ENCODE measurements at places on chromosomes 6 and 20.

GRCh38 chr6:26394289-26394688, 7.8 kb upstream of the BTN3A1 start:
- no peak for DNase-seq

GRCh38 chr20:47198254-47198671, 158.2 kb downstream of the ZMYND8 start:
- no peak for DNase-seq

DNA sequence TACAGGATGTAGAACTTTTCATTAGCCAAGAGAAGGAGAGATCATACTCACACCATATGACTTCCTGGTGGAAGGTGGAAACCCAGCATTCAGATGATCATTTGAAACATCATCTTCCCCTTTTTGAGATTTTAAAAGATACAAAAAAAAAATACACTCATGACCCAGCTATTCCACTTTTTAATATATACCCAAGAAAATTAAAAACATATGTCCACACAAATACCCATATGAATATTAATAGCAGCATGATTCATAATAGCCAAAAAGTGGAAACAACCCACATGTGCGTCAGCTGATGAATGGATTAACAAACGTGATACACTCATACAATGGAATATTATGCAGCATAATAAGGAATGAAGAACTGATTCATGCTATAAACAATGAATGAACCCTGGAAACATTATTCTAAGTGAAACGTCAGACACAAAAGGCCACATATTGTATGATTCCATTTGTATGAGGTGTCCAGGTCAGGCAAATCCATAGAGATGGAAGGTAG, 130.0 kb upstream of the SGK1 start:
- no peak for DNase-seq

- DNase-seq, result no peak
Measured at GRCh38 chr6:146587459-146587858, 11.3 kb upstream of the ADGB start.

DNA sequence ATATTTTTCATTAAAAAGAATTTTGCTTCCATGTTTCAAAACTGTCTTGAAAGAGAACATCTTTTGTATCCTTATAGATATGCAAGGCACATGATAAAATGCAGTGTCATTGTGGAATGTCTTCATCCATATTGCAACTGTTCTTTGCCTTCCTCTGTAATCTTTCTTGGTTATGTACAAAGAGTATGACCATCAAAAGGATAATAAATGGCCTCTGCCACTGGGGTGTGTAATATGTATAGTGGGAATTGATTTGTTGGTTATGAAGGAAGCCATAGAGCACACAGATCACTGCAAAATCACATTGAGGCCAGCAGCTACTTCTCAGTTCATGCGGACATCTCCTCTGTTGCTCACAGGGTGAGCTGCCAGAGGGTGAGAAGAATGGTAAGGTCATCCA, 703.5 kb downstream of the TFAP2A start:
- DNase-seq, result no peak

DNA sequence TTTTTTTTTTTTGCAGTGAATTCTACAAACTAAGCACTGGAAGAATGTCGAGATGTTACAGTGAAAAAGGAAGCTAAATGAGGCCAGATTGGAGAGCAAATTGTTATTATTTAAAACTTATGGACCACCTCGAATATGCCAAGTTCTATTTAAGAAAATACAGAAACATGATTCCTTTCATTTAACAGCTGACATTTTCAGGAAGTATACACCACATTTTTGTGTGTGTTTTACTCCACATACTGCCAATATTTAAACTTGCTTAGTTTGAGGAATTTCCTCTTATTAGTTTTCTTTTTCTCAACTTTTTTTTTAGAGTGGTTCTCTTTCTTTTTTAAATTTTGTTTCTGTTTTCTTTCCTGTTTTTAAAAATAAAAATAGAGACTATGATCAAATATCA, 37.0 kb upstream of the GCLC start:
- DNase-seq, result no peak

DNA sequence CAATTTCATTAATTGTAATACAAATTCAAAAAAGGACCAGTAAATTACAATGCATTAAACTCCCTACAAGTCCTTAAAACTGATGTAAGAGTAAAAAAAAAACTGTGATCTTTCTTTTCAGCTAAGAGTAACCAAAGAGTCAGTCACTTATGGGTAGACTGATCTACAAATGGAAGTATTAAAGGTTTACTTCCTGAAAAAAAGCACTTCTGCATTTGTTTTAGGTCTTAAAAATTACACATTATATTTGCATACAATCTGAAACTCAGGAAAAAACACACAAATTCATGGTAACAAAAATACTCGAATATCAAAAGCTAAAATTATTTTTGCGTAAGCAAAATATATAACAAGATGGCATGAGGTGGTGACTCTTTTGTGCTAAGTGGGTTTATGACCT, 23.5 kb downstream of the USP49 start:
- DNase-seq, result no peak

DNA sequence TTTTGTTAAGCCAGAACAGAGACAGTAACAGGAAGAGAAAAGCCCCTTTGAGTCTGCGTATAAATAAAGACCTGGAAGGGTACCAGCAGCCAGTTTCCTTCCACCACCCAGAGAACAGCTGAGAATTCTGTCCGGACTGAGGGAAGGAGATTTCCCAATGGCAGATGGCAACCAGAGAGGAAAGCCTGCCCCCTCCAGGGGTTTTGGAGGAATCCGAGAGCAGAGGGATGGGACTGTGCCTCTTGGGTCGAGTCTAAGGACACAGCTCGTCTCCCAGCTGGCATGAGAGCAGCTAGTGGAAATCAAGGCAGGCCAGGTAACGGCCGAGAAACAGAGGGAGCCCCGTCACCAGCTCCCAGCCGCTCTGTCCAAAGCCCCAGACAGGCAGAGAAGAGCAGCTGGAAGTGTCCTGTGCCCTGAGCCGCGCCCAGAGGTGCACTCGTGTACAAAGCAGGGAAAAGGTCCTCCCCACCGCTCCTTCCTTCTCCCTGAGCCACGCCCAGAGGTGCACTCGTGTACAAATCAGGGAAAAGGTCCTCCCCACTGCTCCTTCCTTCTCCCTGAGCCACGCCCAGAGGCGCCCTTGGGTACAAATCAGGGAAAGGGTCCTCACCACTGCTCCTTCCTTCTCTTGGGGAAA, 134.0 kb upstream of the SNX9 start:
- DNase-seq, result no peak

DNA sequence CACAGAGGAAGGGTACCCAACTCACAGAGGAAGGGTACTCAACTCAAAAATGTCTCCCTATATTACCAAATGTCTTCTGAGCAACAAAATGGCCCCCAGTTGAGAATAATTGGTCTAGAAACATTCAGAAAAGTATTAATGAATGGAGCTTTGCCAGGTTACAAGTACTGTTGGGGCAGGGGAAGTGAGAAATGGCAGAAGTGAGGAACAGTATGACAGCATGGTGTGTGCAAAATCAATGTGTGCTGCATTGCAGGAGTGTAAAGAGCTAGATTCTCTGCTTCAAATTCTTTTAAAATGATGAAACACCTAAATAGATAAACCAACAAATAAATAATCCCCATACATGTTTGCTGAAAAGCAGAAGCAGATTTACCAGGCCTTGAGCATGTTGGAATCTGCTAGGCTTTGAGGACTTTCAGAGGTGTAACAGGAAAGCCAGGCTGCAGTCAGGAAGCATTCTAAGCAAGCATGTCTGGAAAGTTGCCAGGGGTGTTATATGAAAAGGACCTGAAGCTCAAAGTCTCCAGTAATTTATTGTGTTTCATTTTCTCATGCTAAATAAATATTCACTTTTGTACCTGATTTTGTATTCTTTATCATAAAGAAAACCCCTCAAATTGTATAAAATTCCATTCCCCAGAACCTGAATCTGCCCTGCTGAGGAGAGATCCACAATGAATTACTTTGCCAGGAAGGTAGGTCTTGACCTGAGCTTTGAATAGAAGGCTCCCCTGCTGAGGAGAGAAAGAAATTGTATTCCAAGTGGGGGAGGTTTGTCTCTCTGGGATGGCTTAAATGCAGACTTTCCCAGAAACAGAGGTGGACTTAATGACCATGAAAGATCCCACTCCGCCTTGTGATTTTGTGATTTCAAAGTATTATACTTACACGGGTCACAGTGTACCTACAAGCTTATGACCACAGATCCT, 265.0 kb upstream of the MARCKS start:
- DNase-seq, result no peak

- no peak for DNase-seq
Measured at GRCh38 chr6:15663130-15663871, 473 bp upstream of the DTNBP1 start.

DNA sequence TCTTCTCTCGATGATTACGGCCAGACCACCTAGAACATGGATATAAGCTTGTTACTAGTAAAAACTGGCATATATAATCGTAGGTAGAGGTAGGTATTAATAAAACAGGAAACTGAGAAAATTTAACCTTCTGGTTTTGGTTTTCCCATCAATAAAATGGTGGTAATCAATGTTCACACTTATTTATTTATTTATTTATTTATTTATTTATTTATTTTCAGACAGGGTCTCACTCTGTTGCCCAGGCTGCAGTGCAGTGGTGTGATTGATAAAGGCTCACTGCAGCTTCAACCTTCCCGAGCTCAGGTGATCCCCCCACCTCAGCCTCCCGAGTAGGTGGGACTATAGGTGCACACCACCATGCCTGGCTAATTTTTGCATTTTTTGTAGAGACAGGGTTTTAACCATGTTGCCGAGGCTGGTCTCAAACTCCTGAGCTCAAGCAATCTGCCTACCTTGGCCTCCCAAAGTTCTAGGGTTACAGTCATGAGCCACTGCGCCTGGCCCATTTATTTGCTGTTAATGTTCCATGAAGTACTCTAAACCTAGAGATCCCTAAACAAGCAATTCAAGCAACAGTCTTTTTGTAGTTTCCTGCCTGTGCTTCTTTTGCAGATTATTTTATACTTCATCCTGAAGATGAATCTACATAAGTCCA, 11.5 kb downstream of the TOMM6 start:
- no peak for DNase-seq

- no peak for DNase-seq
Measured at GRCh38 chr6:147972448-147972847, 370.2 kb upstream of the SASH1 start.

GRCh38 chr6:150224820-150225219, 82.0 kb downstream of the PPP1R14C start:
- no peak for DNase-seq

DNA sequence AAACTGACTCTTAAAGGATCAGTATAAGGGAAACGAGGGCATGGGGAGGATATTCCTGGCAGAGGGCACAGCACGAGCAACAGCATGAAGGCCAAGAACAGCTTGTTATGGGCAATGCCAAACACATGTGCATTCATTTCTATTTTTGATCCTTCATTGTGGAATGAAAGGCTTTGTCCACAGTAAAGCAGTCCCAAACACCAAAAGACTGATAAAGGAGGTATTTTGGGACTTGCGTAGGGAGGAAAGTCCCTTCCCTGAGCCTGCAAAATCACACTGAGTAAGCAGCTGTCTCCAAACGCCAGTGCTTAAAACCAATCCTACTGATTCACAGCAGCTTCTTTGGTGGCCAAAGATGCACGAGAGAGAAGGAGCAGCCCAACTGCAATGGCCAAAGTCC, 138.2 kb downstream of the UNC5CL start:
- no peak for DNase-seq

GRCh38 chr6:96823743-96824142, 13.5 kb downstream of the GPR63 start:
- no peak for DNase-seq

GRCh38 chr20:45780159-45780558, 11.5 kb downstream of the WFDC3 start:
- DNase-seq, result no peak

DNA sequence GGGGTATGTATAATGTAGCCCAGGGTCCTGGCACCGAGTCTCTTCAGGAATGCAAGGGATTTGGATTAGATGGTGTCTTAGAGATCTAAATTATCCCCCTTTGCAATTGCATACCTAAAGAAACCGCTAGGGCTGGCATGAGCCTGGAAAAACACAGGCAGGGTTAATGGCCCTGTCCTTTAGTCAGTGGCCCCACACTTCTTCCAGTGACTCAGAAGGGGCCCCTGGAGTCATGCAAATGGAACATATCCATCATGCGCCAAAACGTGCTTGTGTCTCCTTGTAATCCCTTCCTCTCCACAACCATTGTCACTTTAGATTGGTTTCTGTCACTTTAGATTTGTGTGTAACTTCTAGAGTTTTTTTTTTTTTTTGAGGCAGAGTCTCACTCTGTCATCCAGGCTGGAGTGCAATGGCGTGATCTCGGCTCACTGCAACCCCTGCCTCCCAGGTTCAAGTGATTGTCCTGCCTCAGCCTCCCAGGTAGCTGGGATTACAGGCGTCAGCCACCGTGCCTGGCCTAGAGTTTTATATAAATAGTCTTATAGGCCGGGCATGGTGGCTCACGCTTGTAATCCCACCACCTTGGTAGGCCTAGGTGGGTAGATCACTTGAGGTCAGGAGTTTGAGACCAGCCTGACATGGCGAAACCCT, 8.7 kb upstream of the MYBL2 start:
- no peak for DNase-seq

DNA sequence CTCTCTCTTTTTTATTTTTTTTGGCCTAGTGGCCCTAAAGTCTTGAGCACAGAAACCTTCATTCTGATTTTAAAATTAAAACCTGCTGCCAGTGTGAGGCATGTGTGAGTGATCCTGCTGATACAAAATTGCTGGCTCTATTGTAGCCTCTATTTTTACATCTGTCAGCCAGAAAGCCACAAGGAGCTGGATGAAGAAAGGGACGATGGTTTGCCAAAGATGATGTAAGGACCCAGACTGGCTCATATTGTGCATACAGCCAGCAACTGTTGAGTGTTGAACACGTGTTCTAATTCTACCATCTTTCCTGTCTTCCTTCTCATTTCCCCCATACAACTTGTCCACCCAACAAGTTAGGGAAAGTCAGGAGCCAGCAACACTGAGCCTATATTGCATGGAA, 40.8 kb upstream of the ATXN1 start:
- no peak for DNase-seq

DNA sequence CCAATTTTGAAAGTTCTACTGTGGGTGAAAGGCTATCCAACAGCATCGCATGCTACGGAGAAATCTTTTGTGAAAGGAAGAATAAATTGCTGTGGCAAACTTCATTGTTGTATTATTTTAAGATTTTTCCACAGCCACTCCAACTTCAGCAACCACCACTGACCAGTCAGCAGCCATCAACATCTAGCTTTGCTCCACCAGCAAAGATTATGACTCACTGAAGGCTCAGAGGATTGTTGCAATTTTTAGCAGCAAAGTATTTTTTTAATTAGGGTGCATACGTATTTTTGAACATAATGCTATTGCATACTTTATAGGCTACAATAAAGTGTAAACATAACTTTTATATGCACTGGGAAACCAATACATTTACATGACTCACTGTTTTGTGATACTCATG, 493.5 kb downstream of the TFAP2A start:
- DNase-seq, result no peak

- no peak for DNase-seq
Measured at GRCh38 chr6:7954477-7955200, 44.1 kb upstream of the TXNDC5 start.

DNA sequence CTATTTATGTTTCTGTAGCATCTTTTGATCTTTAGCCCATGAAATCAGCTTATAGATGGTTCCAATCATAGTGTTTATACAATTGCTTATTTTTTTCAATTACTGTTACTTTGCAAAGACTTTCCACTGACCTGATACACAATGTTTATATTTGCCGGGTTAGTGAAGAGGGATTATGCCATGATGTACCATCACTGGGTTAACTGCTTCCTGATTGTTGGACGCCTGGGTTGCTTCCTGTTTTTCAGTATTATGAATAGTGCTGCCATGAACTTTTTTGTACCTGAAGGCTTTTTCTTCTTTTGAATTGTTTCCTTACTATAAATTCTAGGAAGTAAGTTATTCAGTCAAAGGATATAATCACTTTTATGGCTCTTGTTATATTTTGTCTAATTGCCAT, 6.9 kb downstream of the MANBAL start:
- no peak for DNase-seq

GRCh38 chr6:9138936-9139335, 703.6 kb upstream of the SLC35B3 start:
- DNase-seq, result no peak

All from renal cortex interstitium (tissue), 15 donors.